CD14-positive monocyte (primary cell): ENCODE measurements at places on chromosomes 4 and X. TPM values are rescaled to one million over a fixed set of nuclear protein-coding genes. Genes with fewer than 3 reads are reported as not detected.

Gene GPR173
- not detected for polyA plus RNA-seq

DNA sequence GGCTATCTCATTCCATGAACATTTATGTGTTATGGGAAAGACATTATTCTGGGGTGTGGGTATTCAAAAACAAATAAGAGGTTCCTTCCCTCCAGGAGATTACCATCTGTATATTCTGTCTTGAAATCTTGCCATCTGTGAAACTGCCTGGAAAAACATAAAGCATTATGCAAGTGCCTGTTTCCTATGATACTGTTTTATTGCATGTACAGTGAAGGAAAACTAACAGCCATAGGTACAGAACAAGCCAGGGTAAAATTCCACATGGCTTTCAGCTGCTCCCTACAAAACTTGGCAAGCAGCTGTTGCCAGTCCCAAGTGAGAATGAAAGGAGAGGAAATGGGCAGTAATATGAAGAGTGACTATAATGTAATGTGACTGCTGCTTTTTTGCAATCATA lies 136.0 kb downstream of the GUCY2F start:
- no peak overlapping the region for H3K4me3 ChIP-seq
- H3K36me3 ChIP-seq = no peaks in the 10 kb centered on the region
- H3K27me3 ChIP-seq = no peaks in the 10 kb centered on the region
- H3K27ac ChIP-seq = no peak overlapping the region

DNA sequence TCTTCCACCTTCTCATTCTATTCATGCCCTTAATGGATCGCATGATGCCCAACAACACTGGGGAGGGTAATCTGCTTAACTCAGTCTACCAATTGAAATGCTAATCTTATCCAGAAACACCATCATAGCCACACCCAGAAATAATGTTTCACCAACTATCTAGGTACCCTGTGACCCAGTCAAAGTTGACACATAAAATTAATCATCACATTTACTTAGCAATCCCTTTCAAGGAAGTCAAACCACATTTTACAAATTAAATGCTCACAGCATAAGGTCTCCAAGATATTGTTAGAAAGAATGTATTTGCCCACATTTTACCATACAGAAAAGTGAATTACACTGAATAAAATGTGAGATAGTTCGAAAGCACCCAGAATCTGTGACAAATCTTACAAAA lies 92.5 kb downstream of the PRSS12 start:
- no peaks in the 10 kb centered on the region for H3K36me3 ChIP-seq
- H3K4me3 ChIP-seq = no peak overlapping the region
- H3K27me3 ChIP-seq = no peaks in the 10 kb centered on the region
- no peak overlapping the region for H3K27ac ChIP-seq

GRCh38 chr4:114040319-114041116 lies 61.1 kb upstream of the ARSJ start:
- H3K27me3 ChIP-seq = no peaks in the 10 kb centered on the region
- no peaks in the 10 kb centered on the region for H3K36me3 ChIP-seq
- DNase-seq = no peak
- no peaks in the 10 kb centered on the region for H3K4me1 ChIP-seq

DNA sequence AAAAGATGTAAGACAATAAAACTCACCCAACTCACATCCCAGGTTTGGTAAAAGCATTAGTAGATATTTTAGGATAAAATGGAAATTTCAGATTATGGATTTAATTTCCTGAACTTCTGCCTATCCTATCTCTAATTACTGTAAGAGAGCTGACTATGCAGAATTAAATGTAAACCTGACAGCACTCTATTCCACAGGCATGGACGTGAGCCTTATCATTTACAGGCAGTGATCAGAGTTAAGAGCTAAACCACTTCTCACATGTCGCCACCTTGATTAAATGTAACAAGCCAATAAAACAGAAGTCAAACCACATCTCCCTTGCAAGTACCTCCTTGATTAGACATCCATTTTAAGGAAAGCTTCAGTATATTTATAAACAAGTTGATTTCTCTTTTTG lies 97.5 kb upstream of the CBR4 start:
- H3K27me3 ChIP-seq = no peaks in the 10 kb centered on the region
- H3K27ac ChIP-seq = no peak overlapping the region
- no peak for DNase-seq
- peaks cover 34% of the 10 kb centered on the region for H3K36me3 ChIP-seq
- no peak overlapping the region for H3K4me3 ChIP-seq

GRCh38 chr4:168833881-168834280 lies 176.2 kb downstream of the CBR4 start:
- peaks cover 29% of the 10 kb centered on the region for H3K27me3 ChIP-seq
- DNase-seq = no peak
- H3K4me3 ChIP-seq = no peak overlapping the region
- H3K4me1 ChIP-seq = peaks cover 28% of the 10 kb centered on the region
- H3K36me3 ChIP-seq = no peaks in the 10 kb centered on the region
- no peak overlapping the region for H3K27ac ChIP-seq

Gene BTK
- 74.1 TPM for polyA plus RNA-seq
